ENCODE measurements at places on chromosomes 6 and 20.
A peak's percentile ranks its signal among the peaks of the same experiment; 100 is the strongest.

- DNase-seq = no peak
Measured at GRCh38 chr20:4637081-4637797, 84.5 kb upstream of the PRND start.

DNA sequence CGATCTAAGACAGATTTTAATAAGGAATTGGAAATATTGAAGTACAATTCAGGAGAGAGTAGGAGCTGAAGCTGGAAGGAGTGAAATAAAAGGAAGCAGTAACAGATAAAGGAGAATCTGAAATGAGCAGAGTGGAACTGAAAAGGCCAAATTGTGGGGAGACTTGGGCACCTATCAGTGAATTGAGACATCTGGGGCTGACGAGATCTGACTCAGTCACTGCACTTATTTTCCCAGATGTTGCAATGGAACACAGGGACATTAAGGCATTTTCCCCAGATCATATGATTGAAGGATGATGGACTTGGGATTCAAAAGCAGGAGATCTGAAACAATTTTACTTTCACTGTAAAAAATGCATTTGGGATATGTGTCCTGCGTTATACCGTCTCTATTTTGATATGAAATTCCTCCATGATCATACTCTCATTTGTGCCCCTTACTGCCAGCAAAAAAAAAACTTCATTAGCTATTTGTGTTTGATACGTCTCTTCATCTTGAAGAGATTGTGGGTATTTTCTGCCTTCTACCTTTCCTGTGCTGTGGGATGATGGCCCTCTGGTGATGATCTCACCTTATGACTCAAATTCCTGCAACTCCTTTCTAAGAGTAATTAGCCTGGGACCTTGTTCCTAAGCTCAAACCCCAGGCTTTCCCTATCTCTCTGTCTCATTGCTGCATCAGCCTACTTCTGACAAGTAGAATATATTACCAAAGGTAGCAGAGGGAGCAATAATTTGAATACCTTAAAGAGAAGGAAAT lies 278.5 kb upstream of the MAN1A1 start:
- DNase-seq = no peak

DNA sequence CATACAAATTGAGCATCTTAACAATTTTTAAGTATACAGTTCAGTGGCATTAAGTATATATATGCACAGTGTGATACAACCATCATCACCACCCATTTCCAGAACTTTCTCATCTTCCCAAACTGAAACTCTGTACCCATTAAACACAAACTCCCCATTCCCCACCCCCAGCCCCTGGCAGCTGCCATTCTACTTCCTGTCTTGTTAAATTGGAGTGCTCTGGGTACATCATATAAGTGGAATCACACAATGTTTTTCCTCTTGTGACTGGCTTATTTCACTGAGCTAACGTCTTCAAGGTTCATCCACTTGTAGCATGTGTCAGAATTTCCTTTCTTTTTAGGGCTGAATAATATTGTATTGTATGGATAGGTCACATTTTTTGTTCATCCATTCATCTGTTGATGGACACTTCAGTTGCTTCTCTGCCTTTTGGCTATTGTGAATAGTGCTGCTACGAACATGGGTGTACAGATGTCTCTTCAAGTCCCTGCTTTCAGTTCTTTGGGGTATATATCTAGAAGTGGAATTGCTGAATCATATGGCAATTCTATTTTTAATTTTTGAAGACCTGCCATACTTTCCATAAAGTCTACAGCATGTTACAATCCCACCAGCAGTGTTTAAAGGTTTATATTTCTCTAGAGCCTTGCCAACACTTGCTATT lies 19.6 kb upstream of the RREB1 start:
- DNase-seq = no peak

- DNase-seq = no peak
Measured at GRCh38 chr6:11292091-11292490, 59.6 kb upstream of the NEDD9 start.

DNA sequence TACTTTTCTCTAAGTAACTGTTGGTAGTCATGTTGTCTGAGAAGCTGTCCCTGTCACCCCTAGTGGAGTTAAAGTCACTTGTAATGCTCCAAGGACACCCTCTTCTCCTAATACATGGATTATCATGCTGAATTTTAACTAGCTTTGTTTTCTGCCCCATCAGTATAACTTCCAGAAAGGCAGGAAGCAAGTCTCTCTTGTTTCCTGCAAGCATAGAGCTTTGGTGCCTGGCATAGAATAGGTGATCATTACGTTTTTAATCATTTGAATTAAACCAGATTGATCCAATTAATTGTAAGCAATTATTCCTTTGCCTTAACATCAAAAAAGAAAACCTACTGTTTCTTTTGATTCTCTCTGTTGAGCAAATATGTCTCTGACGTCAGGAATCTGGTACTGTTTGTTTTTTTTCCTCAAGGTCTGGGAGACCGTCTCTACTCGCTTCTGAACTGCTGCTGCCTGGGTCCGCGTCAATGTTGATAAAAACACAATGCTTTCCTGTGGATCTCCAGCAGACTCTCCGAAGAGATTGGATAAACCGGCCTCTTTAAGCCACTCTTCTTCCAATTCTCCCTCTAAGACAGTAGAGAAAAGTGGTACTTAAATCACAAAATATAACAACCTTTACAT lies 71.8 kb downstream of the ARHGAP18 start:
- DNase-seq = no peak

GRCh38 chr6:166112580-166112979 lies 55.1 kb downstream of the TBXT start:
- peak; percentile 19 for DNase-seq

DNA sequence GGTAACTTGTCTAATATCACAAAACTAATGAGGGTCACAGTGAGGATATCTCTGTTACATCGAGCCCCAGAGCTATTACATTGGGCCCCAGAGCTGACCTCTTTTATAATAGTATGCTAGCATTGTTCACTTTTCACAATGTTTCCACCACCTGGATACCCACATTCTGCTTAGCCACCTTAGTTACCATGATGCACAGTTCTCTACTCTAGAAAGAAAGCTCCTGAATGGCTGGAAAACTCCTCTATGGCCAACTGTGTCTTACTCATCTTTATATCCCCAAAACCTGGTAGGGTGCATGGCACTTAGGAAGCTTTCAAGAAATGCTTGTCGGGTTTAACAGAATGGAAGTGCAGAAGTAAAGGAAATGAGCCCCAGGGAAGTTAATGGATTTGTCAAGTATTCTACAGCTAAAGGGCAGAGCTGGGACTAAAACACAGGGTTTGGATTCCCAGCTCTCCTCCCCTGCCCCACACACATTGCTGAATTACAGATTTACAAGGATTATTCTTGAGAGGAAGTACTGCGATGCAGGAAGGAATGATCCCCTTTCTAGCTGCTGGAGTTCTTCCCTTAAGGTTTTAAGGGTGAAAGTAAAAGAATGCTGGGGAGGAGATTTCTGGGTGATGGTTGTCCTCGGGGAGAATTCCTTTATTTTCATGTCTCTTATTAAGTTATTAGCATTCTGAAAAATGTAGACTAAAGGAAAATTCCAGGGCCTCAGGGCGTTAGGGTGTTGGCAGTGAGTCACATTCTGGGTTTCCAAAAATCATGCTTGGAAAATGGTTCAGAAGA lies 16.1 kb upstream of the HINT3 start:
- no peak for DNase-seq

- no peak for DNase-seq
Measured at GRCh38 chr6:1604158-1605003, 5.3 kb upstream of the FOXC1 start.

GRCh38 chr6:33034554-33034953 lies 25.2 kb upstream of the HLA-DOA start:
- no peak for DNase-seq

- DNase-seq = no peak
Measured at GRCh38 chr6:15352845-15353244, 107.0 kb downstream of the JARID2 start.

DNA sequence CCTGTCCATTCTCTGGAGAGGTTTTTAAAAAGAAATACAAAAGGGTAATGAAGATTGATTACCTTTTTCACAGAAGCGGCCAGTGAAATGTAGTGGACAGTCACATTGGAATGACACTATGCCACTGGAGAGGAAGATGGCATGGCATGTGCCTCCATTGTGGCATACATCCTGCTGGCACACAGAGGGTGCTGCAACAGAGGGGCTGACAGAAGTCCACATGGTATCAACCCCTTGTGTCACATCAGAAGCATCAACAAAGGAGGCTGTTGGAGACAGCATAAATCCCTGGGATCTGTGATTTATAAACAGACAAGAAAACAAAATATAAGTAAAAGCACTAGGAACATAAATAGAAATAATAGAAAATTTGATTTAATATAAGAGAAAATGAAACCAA lies 594.9 kb downstream of the PHF3 start:
- no peak for DNase-seq

DNA sequence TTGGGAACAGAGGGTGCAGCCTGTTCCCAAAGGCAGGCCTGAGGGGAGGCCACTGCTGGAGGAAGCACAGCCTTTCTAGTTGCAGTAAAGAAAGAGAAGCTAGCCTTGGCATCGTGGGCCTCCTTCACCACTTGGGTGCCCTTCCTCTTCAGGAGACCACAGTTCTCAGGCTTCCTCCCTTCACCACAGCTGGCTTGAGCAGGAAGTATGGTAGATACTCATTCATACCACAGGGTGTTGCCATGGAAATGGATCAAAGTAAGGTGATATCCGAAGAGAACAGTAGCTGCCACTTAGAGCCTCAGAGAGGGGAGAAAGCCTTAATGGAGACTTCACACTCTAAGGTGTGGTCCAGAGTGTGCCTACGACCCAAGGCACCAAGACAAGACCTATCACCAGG lies 120.4 kb upstream of the RIPOR2 start:
- DNase-seq = no peak

GRCh38 chr6:87763901-87764300 lies 61.9 kb upstream of the AKIRIN2 start:
- DNase-seq = no peak

DNA sequence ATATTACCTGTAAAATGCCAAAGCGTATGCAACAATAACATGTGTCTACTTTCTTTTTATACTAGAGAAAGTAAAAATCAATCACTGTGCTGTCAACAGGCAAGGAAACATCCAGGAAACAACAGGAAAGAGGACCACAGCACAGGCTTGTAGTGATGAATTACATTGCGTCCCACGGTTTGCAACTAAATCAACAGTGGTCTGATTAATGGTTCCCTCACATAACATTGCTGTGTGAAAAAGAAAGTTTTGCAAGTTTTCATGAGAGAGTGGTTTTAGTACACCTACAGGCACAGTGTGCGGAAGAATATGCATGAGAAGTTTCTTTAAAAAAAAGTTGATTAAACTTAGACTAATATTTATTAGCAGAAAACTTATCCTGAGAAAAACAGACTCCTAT lies 329.5 kb upstream of the HSF2 start:
- no peak for DNase-seq

- DNase-seq = no peak
Measured at GRCh38 chr20:23227976-23228375, 122.6 kb upstream of the NXT1 start.

DNA sequence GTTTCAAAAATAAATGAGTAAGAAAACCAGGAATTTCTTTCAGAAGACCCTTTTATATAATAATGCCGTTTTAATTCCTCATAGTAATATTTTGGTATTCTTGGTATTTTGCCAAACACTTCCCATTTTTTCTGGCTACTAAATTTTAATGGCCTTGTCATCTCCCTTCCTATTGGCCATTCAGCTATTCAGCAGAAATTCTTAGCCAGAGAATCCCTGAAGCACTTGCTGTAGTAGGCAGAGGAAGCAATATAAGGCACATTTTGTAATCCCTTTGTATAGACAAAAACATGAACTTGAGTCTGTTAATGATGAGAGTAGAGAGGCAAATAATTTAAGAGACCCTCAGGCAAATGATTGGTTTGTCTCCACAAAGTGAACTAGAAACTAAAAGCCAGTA lies 118.4 kb upstream of the LAMP5 start:
- DNase-seq = no peak

DNA sequence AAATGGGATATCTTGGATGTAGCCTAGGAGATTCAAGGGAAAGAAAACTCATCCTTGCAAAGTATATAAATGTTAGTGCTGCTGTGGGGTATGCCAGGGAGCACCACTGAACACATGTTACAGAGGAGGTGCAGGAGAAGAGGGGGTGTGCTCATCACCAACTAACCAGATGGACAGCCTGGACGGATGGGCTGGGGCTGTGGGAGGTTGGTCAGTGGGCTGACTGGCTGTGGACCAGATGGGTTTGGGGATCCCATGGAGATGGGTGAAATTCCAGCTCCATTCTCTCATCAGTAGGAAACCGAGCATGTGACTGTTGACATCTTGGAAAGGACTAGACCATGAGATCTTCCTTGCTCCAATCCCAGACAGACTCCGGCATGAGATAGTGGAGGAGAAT lies 201.0 kb downstream of the LRFN2 start:
- no peak for DNase-seq

GRCh38 chr20:39993742-39994141 lies 695.3 kb downstream of the MAFB start:
- no peak for DNase-seq

DNA sequence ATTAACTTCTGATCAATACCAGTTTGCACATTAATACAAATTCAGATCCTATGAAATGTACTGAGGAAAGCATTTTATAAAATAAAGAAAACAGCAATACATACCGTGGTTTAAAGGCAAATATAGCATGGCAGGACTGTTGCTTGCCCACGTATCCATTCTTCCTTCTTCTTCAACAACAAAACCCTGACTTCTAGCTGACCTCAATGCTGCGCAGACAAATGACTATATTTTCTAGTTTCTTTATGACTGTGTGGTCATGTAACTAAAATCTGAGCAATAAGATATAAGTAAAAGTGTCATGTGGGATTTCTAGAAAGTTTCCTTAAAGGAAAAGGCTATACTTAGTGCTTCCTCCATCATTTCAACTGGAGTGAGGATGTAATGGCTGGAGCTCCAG lies 85.0 kb downstream of the CDC40 start:
- DNase-seq = no peak

All from fibroblast of skin of left biceps (primary cell).